MG63 (cell line): ENCODE measurements at places on chromosomes 1 and 21. TPM values are rescaled to one million over a fixed set of nuclear protein-coding genes. Genes with fewer than 3 reads are reported as not detected.

Gene PPFIA4
- 0.39 and 1.2 TPM in 2 replicates for total RNA-seq

Gene CFAP126
- not detected in 2 replicates for total RNA-seq

Gene RUNX1
- 2.2 and 5.3 TPM in 2 replicates for total RNA-seq

Gene SPATA21
- total RNA-seq, result not detected in 2 replicates

Gene RRP15
- total RNA-seq, result 5.4 and 12.0 TPM in 2 replicates

Gene SAMD13
- 0.15 and 0.40 TPM in 2 replicates for total RNA-seq

Gene SRRM1
- 18.1 and 22.6 TPM in 2 replicates for total RNA-seq

Gene KCNA10
- not detected in 2 replicates for total RNA-seq

Gene CCDC30
- total RNA-seq, result 0.56 TPM in 1 of 2 replicates, not detected in the other

Gene MCL1
- total RNA-seq, result 148 and 184 TPM in 2 replicates

Gene ACTL8
- total RNA-seq, result 0.20 TPM in 1 of 2 replicates, not detected in the other

Gene FAM72C
- total RNA-seq, result 0.89 and 4.1 TPM in 2 replicates
